ENCODE measurements at places on chromosomes 2 and 18.

DNA sequence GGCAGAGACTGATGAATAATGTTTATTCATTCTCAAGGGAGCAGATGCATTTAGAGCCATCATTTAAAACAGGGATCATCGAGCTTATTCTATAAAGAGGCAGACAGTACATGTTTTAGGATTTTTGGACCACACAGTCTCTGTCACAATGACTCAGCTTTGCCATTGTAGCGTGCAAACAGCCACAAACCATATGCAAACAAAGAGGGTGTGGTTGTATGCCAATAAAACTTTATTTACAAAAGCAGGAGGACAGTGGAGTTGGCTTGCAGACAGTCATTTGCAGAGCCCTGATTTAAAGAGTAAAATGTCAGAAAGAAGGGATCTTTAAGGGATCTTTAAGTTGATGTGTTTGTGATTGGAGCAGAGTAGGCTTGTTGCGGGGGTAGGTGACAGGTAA lies 51.5 kb downstream of the SMIM21 start:
- no peak for DNase-seq

DNA sequence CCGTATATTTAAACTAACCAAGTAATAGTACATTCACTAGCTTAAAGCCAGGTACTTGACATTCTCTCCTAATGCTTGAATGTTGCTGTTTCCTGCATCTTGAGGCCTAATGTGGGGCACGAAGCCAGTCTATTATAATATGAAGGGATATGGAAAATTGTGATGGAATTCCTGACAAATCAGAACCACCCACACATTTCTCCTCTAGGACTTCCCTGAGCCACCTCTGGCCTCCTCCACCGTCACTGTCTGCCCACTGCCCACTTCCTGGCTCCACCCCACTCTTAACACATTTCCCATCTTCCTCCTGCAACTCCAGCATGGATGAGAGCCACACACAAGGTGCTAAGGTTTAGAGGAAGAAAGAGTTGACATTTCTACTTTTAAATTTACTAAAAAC lies 19.0 kb upstream of the INO80C start:
- no peak for DNase-seq

DNA sequence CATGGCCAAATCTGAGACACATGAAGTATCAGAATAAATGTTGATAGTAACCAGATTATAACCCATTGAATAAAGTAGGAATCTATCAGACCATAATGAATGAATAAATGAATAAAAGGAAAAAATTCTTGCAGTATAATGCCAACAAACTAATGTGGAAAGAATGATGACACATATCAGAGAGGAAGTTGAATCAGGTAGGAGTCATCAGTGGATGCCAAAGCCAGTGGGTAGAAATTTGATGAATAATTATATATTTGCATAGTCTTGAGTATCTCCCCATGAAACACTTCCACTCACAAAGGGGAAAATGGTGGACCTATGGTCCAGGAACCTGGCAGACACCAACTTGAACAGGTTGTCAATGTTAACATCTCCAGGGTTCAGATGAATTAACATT lies 68.6 kb downstream of the GALNT3 start:
- DNase-seq: no peak

GRCh38 chr2:90069290-90069894 lies 1377.9 kb downstream of the RPIA start:
- DNase-seq: no peak

DNA sequence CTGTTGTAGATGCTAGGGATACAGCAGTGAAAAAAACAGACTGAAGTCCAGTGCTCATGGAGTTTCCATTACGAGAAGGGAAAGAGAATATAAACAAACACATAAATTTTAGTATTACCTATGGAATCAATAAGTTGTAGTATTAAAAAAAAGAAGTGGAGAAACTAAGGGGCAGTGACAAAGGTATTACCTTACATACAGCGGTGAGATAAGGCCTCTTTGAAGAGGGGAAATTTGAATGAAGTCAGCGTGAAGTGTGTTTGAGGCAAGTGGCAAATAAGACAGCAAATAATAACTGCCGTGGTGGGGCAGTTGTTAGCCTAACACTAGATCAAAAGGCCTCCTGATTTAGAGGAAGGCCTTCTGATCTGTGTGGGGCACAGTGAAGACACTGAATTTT lies 57.9 kb downstream of the TLK1 start:
- no peak for DNase-seq

GRCh38 chr2:79830501-79830900 lies 317.6 kb downstream of the CTNNA2 start:
- DNase-seq: no peak

DNA sequence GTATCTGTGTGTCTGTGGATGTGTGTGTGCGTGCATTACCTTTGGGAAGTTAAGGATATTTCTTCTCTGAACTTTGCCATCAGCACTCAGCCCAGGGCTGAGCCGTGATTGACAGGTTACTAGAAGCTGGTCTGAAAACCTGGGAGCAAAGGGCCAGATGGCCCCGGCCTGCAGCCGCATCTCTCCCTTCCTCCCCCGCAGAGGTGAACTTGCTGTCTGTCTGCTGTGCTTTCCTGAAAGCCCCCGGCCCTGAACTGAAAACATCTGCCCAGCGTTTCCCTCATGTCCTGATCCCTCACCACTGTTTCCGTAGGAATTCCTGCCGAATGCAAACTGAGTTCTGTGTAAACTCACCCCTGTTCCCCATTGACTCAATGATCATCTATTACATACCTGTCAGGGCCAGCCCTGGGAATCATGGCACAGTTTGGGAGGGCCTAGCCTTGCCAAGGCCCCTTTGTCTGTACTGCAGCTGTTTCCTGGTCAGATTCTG lies 45.8 kb downstream of the MYCN start:
- no peak for DNase-seq

DNA sequence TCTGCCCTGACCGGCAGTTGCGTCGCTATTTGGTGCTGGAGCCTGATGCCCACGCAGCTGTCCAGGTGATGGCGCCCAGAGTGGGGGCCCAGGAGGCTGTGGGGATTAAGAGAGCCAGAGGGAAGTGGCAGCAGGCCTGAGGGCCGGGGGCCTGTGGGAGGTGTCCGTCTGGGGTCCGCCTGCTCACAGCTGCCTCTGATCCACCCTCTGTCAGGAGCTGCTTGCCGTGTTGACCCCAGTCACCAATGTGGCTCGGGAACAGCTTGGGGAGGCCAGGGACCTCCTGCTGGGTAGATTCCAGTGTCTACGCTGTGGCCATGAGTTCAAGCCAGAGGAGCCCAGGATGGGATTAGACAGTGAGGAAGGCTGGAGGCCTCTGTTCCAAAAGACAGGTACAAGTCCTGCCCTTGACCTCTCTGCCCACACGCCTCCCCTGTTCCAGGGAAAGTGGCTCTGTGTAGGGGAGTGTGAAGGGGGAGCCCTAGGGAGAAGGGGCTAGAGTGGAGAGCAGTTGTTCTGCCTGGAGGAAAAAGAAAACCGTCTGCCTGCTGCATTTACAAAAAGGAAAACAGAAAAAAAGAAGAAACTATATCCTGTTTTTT lies 11.6 kb downstream of the STK11IP start:
- DNase-seq: no peak

- no peak for DNase-seq
Measured at GRCh38 chr2:219513787-219514186, 495 bp upstream of the ASIC4 start.

GRCh38 chr2:8264981-8265380 lies 416.9 kb upstream of the ID2 start:
- DNase-seq: no peak

- no peak for DNase-seq
Measured at GRCh38 chr2:14454202-14454601, 178.3 kb upstream of the LRATD1 start.

DNA sequence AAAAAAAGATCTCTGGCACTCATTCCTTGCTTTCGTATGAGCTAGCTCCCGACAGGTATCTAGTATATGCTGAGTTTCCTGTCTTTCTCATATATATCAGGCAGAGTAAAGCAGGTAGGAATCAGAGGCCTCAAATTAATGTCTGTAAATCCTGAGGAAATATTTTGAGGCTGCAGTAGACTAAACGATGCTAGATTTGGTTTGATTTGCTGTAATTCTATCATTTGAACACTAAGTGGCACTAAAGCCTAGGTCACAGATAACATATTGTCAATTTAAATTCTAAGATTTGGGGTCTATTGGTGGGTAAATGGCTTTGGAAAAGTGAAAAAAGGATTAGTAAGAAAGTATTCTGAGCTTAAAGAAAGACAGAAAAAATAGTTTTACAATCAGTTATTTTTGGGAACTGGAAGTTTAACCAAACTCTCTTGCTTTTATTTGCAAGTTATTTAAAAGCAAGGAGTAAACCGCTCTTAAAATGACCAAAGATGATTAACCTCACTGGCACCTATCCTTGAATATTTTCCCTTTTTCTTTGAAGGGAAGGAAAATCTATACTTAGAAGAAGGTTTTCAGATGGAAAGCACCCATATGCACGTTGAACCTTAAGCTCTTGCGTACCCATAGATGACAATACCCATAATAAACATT lies 37.6 kb upstream of the SLC4A10 start:
- peak; percentile 18 for DNase-seq

GRCh38 chr2:158893026-158893425 lies 75.4 kb upstream of the TANC1 start:
- DNase-seq: no peak

GRCh38 chr2:66579186-66580126 lies 144.5 kb downstream of the MEIS1 start:
- no peak for DNase-seq

- DNase-seq: no peak
Measured at GRCh38 chr2:131146231-131146630, 41.1 kb downstream of the PLEKHB2 start.

GRCh38 chr2:46485002-46485401 lies 5.6 kb downstream of the TMEM247 start:
- DNase-seq: no peak

GRCh38 chr18:5893956-5894610 lies 1.2 kb downstream of the TMEM200C start:
- no peak for DNase-seq

DNA sequence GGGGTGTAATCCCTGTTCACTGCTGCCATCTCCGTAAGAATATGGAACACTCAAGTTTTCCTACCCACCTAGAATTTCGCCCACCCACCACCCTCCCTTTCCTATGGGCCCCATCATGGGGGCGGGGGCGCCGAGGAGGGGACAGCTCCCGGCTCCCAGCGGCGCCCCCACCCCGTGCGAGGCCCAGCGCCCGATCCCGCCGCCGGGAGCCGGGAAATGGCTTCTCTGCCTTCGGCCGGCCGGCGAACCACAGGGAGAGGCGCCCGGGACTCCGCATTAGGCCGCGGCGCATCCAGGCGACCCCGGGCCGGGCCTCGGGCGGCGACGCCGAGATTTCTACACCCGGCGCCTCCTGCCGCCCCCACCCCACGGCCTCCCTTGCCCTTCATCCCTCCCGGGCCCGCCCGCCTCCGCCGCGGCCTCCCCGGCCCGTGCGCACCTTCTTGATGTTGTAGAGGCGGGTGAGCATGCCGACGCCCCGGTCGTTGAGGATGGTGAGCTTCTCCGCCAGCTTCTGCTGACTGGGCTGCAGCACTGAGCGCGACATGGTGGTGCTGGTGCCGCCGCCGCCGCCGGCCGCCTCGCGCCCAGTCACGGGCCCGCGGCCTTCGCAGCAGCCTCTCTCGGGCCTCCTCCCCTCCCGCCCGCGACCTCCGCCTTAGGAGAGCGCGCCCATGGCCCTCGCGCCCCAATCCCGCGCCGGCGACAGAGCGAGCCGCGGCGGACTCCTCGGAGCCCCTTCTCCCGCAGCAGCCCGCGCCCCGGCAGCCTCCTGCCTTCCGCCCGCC lies 510 bp downstream of the NCKAP1 start:
- peak; percentile 36 for DNase-seq

DNA sequence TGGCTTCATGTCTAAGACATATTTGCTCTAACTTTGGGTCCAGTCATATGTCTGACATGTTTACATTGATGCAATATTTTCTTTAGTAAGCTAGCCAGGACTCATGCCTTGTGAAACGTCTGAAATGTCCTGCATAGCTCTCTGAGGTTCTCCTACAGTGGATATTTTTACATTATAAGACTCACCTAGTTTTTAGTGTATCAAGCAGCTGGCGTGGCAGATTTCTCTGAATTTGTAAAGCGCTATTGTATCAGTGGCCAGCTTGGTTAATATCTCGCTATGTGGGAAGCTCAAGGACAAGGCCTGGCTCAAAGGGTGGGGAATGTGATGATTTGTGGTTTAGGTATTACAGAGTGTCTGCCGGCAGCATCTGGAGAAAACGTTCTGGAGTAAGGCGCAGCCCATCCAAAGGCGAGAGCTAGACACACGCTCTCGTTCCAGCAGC lies 164.3 kb downstream of the LTBP1 start:
- DNase-seq: no peak

- DNase-seq: no peak
Measured at GRCh38 chr2:205883965-205884364, 201.7 kb downstream of the NRP2 start.

GRCh38 chr2:230158468-230158867 lies 61.3 kb downstream of the SP110 start:
- DNase-seq: no peak

DNA sequence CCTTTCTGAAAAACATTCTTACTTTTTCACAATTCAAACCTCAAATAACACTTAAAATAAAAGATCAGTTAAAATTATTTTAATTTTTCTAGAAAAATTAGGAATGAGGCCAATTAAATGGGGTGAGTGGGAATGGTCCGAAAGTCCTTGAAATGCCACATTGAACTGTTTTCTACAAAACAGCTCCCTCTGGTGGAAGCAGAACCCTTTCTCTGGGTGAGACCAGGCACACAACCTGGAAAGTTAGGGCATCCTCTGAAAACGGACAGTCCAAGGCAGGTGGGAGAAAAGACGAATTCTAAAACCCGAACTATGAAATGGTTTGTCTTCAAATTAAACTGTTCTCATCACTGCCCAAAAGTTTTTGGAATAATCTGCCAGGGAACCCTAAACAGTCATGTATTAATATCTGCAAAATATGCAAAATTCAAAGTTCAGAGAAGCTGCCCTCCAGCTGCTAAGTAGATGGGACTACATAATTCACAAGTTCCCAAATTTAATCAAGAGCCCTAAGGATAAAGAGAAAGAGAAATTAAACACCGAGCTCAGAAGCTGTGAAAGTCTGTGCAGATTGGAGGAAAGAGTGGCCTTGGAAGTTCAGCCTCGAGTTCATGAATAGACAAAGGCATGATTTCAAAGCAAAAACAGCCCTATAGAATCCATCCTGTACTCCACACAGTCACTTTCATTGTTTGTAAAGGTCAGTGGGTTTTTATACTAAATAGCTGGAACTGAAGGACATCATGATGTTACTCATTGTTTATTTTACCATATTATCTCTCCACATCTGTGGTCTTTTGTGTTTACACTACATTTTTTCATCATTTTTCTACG lies 108.3 kb downstream of the PIEZO2 start:
- DNase-seq: no peak
